ENCODE measurements at places on chromosomes 2 and 18.

GRCh38 chr18:6644836-6645627, 84.5 kb upstream of the ARHGAP28 start:
- ATAC-seq = no peak

DNA sequence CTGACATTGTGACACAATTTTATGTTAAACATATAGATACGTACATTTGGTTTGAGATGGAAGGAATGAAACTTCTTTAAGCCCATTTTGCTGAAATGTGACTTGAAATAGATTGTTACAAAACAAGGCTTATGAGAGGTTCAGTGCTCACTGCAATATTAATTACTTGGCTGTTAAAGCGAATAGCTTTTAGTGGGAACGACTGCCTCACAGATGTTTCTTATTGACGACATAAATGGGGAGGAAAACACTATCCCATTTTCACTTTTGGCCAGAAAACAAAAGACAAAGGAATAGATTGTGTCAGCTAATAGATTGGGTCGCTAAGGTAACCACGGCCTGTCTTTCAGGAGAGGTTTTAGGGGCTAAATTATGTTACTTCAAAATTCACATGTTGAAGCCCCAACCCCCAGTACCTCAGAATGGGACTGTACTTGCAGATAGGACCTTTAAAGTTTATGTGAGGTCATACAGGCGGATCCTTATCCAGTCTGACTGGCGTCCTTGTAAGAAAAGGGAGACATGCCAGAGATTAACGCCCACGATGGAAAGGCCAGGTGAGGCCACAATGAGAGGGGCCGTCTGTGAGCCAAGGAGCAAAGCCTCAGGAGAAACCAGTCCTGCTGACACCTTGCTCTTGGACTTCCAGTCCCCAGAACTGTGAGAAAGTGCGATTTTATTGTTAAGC, 10.8 kb downstream of the INPP1 start:
- ATAC-seq = no peak

DNA sequence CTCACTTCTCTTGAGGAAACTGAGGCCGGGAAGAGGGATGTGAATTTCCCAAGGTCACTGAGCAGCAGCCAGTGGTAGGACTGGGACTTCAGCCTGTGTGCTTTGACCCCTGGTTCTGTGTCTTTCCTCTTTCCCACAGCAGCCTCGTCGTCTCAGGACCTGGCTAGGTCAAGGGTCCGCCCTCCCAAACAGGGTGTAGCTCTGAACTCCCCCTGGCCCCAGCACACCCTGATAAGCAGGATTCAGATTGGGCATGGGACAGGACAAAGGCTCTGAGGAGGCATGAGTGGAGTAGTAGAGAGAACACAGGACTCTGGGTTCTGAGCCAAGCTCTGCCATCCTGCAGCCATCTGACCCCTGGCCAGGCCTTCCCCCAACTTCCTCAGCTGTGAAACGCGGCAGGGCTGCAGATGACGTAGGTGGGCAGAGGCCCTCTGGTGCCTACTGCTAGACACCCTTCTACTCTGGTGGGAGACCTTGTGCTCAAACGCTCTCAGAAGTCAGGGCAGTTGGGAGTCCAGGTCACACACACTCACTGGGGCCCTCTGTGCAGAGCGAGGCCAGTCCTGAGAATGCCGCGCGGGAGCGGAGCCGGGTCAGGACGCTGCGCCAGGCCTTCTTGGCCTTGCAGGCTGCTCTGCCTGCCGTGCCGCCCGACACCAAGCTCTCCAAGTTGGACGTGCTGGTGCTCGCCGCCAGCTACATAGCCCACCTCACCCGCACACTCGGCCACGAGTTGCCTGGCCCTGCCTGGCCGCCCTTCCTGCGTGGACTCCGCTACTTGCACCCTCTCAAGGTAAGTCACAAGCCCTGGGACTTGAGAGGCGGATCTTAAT, 984 bp downstream of the TCF23 start:
- ATAC-seq = no peak

- ATAC-seq = no peak
Observed at GRCh38 chr2:9809448-9810088, 33.7 kb upstream of the TAF1B start.

- ATAC-seq = no peak
Observed at GRCh38 chr2:138094031-138094430, 129.8 kb downstream of the HNMT start.

GRCh38 chr2:205651719-205652118, 30.6 kb upstream of the NRP2 start:
- no peak for ATAC-seq
